Dermis microvascular lymphatic vessel endothelial cell (primary cell): ENCODE measurements at places on chromosomes 12 and 14. TPM values are rescaled to one million over a fixed set of nuclear protein-coding genes. Genes with fewer than 3 reads are reported as not detected.

DNA sequence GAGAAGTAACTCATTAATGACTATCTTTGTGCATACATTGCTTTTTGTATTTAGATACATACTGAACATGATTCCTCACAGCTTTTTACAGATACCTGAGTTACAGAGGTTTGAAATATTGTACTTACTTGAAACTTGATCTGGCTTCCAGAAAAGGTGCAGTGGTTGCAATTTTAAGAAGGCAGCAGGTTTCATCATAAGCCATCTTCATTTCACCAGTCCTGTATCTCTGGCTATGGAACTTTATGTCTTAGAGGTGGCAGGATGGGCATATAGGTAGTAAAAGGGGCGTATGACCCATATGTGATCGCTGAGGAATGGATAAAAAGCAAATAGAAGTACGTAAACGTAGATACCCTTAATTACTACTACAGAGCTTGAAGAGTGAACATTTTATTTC lies 13.7 kb downstream of the ZBTB1 start:
- DNase-seq, result no peak

Gene IGFBP6
- 2.7 and 6.9 TPM in 2 replicates for total RNA-seq

Gene GLIPR1L1
- total RNA-seq, result not detected in 2 replicates

DNA sequence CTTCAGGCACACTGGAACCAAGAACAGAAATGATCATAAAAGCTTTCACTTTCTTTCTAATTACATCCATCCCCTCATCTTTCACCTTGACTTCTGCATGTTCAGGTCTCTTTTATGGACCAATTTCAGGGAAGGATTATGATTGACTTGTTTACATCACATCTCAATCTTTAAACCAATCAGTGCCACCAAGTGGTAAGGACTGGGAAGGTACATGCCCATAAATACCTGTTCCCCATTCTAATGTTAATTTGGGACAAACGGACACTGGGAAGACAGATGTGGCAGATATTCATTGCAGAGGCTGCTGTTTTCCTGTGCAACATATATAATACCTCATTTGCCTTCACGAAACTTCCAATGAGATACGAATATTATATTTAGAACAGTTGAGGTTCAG lies 978.1 kb downstream of the GALC start:
- DNase-seq, result no peak

Gene PLCZ1
- total RNA-seq, result not detected in 2 replicates

Gene CMKLR1
- under 0.01 and 0.13 TPM in 2 replicates for total RNA-seq

DNA sequence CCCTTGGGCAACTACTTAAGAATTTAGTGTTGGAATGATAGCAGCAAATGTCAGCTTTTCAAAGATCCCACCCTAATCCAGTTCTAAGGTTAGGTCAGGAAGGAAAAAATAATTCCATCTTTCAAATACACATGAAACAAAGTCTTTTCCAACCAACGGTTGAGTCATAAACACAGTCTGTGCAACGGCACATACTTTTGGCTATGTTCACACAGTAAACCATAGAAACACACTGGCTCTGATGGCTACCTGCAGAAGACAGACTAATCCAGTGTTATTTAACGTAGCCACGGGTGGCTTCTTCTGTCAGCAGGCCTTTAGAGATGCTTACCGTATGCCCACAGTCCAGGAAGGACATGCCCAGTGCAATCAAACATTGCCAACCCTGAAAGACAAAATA lies 35.7 kb downstream of the HIGD1C start:
- DNase-seq, result no peak

DNA sequence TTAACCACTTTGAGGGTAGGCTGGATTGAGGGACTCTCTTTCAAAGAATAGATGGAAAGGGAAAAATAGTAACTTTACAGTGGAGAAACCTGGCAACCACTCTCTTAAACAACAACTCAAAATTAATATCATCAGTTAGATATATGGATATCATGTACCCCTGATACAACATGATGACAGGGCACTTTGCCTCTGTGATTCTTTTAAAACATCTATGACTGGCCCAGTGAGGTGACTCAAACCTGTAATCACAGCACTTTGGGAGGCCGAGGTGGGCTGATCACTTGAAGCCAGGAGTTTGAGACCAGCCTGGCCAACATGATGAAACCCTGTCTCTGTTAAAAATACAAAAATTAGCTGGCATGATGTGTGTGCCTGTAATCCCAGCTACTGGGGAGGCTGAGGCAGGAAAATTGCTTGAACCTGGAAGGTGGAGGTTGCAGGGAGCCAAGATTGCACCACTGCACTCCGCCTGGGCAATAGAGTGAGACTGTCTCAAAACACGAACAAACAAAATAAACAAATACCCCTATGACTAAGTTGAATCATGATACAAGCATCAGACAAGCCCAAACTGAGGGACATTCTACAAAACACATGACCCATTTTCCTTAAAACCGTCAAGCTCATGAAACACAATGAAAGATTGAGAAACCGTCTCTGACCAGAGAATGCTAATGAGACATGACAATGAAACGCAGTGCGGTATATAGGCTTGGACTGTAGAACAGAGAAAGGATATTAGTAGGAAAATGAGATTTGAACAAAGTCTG lies 26.4 kb upstream of the SLC7A8 start:
- DNase-seq, result no peak

GRCh38 chr14:90003526-90004307 lies 48.0 kb downstream of the TDP1 start:
- no peak for DNase-seq

DNA sequence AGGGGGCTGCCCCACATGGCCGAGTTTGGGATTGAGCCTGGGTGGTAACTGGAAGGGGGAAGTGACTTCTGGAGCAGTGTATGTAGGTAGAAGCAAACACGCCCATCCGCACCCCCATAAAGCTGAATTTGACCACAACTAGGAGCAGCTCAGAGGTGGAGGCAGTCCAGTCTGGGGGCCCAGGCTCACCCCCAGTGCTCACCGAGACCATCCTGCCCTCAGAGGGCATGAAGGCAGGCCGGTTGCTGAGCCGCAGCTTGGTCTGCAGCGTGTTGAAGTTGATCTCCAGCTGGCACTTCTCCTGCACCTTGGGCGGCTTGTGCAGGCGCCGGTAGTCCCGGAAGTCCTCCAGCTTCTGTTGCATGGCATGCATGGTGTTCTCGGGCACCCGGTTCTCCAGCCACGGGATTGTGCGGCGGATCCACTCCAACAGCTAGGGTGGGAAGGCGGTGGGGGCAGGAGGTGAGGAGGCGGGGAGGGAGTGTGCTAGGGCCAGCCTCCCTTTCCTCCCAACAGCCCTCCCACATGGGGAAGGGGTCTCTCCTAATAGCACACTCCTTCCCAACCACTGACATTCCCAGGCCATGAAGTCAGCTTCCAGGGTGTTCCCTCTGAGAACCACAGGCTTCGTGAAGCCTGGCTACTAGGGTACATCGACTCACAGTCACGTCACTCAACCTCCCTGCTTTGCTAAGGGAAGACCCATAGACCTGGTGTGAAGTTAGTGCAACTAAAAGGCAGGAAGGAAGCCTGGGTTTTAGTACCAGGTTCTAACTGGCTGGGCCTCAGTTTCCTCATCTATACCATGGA lies 87.0 kb downstream of the ACTN1 start:
- no peak for DNase-seq

Gene SMIM41
- under 0.01 TPM in 2 replicates for total RNA-seq
